ENCODE measurements at places on chromosomes 6 and 20.

GRCh38 chr20:829551-829950, 4.0 kb upstream of the FAM110A start:
- peak; percentile 28 for DNase-seq

GRCh38 chr20:32585586-32586127, 524 bp upstream of the NOL4L start:
- no peak for DNase-seq

GRCh38 chr6:37546141-37546871, 46.6 kb upstream of the CCDC167 start:
- DNase-seq, result no peak

- no peak for DNase-seq
Observed at GRCh38 chr6:40395066-40395697, 192.0 kb downstream of the LRFN2 start.

- DNase-seq, result no peak
Observed at GRCh38 chr6:64049736-64050135, 414.1 kb downstream of the PHF3 start.

- DNase-seq, result peak; percentile 43
Observed at GRCh38 chr6:22029171-22029570, 267.7 kb downstream of the PRL start.

DNA sequence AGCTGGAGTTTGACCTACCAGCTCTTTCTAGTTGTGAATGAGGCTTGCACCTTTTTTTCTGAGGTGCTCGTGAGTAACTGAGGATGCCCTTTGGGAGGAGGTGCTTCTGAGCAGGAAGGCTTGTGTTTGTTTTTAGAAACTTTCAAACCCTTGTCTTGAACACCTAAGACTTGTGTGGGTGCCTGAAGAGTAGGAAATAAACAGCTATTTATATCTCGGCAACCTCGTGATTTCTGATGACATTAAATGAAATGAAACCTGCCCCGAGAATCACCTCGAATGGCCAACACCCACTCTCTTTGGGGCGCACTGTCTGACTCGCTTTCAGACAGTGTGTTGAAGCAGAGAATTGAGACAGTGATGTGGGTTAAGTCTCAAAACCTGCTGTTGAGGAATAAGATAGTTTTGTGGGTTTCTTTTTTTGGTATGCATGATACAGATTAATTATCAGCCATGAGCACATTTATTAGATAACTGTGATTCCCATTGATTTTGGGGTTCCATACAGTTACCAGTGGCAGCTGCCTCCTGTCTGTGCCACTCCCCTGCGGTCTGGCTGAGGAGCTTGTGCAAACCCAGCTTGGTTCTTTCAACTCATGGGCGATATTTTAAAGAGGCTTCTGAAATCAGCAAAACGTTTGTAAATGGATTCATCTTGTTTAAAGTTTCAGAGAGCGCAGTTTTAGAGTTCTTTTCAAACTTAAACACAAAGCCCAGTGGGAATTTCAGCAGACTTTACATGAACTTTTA, 8.4 kb downstream of the IRF4 start:
- no peak for DNase-seq

DNA sequence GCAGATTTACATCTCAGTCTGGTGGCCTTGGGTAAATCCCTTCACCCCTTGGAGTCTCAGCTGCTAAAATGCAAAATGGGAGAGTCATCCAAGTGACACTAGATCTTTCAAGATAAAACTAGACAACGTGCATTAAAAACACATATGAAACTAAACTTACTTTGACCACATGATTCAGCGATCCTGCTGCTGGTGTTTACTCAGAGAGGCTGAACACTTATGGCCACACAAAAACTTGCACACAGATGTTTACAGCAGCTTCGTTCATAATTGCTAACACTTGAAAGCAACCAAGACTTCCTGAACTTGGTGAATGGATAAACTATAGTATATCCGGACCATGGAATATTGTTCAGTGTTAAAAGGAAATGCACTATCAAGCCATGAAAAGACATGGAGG, 55.3 kb upstream of the GPR6 start:
- DNase-seq, result no peak

DNA sequence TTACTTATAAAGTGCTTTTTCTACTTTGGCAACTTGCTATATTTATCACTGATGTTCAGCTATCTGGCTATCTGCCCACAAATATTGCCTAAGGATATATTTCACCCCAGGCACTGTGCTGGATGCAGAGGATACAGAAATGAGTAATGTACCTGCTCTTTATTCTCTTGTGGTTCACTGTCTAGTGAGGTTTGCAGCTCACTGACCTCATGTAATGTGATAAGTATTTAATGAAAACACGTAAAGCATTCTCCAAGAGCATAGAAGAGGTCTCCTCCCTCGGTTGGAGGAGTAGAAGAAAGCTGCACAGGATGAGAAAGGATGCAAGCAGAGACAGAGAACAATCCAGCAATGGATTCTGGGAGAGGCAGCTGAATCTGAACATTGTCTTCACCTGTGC, 610.7 kb downstream of the CBLN4 start:
- DNase-seq, result peak; percentile 12

GRCh38 chr6:138188278-138188941, 26.7 kb downstream of the ARFGEF3 start:
- no peak for DNase-seq

Data from fibroblast of upper back skin (primary cell).